ENCODE measurements at places on chromosomes 11 and 22.

DNA sequence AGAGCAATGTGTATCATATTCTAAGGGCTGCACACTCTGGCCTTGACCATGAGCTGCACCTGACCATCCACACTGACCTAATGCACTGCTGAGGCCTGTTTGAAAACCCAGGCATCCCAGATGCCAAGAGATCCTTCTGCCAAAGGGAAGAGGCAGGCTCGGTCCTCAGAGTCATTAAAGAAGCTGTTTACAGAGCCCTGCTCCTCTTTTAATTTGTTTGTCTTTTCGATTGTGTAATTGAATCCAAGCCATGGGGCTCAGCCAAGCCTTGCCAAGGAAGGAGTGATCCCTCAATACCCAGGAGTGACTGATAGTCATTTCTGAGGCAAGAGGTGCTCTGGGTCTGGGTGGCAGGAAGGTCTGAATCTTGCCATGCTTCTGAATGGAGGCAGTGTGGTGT lies 94.5 kb upstream of the ISX start:
- DNase-seq = no peak

DNA sequence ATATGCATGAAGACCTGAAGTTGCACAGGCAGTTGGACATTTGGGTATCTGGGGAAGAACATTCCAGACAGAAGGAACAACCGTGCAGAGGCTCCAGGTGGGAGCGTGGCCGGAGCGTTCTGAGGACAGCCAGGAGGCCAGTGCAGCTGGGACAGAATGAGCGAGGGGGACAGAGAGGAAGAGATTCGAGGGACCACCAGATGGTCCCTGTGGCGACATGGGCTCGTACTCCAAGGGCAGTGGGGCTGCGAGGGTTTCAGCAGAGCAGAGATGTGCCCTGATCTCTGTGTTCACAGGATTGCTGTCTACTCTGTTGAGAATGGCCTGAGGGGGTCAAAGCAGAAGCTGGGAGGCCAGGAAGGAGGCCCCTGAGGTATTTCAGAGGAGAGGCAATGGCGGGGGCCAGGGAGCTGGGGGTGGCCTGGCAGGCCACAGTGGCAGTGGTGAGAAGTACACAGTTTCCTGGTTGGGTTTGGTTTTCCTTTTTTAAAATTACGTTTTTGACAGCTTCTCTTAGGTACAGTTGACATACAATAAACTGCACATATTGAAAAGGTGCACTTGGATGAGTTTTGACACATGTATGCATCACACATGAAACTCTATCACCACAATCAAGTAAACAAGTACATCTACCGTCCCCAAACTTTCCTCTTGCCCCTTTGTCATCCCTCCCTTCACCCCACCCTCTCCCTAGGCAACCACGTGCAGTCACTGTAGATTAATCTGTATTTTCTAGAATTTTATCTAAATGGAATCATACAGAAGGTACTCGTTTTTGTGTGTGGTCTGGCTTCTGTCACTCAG lies 24.8 kb upstream of the SOX10 start:
- DNase-seq = no peak

GRCh38 chr11:3153291-3153861 lies 11.7 kb downstream of the OSBPL5 start:
- no peak for DNase-seq

GRCh38 chr11:87954476-87954875 lies 220.8 kb downstream of the RAB38 start:
- peak; percentile 77 for DNase-seq

DNA sequence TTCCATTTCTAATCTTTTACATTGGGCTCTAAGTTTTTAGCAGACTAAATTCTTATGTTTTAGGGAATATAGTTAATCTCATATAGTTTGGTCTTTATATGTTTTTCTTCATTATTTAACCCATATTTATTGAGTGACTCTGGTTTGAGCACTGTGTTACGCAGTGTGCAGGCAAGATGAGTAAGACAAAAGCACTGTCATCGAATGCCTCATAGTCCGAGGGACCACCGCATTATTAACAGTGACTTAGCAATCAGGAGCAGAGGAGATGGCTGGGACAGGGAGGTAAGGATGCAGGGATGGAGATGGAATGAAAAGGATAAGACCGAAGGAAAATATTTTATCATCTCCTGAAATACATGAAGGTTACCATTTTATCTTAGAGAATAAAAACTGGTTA lies 65.2 kb upstream of the CTSC start:
- no peak for DNase-seq

DNA sequence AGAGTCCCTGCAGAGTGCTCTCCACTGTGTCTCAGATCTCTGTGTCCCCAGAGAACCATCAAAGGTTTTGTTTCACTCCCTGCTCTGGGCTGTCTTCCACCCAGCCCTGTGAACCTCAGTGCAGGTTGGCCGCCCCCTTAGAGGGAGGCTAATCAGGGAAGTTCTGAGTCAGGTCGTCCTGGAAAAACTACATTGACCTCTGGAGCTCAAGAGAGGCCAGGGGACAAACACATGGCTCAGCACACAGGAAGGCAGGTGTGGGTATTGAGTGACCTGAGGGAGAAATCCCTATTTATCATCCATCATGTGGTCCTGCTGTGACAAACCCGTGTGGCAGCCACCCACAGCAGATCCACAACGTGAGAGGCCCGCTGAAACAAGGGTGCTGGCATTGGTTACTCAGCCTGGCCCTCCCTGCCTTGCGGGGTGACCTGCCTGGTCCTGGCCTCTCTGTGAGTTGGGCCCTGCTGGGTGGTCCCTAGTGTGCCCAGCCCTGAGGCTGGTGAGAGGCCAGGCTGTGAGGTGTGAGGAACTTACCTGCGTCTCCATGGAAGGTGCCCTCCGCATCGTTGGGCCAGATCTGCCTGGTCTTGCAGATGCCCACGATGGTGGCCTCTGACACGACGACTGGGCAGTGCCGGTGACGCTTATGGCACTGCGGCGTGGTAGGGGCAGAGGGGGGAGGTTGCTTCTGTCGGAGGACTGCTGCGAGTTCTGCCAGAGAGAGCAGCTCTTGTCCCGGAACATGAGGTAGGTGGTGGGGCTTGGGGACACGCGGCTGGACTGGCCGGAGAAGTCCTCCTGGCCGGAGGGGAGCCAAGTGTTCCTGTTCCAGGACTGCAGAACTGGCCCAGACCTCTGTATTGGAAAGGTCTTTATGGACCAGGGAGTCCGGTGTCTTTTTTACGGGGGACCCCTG lies 669 bp upstream of the BCR start:
- DNase-seq = no peak
